ENCODE measurements at places on chromosomes 5 and 9.

GRCh38 chr5:164799391-164799790 is 1294.0 kb downstream of the MAT2B start:
- no peak for DNase-seq

- DNase-seq, result no peak
Measured at GRCh38 chr5:103244398-103244797, 14.2 kb upstream of the MACIR start.

GRCh38 chr5:176429972-176430371 is 13.6 kb upstream of the CLTB start:
- no peak for DNase-seq

- no peak for DNase-seq
Measured at GRCh38 chr9:136110082-136111061, 8.3 kb downstream of the TMEM250 start.

GRCh38 chr9:86979657-86980056 is 32.4 kb upstream of the GAS1 start:
- DNase-seq, result no peak

GRCh38 chr9:3447788-3448187 is 78.0 kb downstream of the RFX3 start:
- DNase-seq, result no peak

GRCh38 chr9:83986765-83987401 is 6.3 kb downstream of the RMI1 start:
- DNase-seq, result no peak
